ENCODE measurements at places on chromosomes 13 and 19. TPM values are rescaled to one million over a fixed set of nuclear protein-coding genes. Genes with fewer than 3 reads are reported as not detected.

AKAP8L gene
- 65.4 TPM for total RNA-seq

DZIP1 gene
- total RNA-seq, result 28.3 TPM

SSBP4 gene
- 50.1 TPM for total RNA-seq

ZNF256 gene
- total RNA-seq, result 12.1 TPM

ADAMTSL5 gene
- total RNA-seq, result 9.0 TPM

CAPN12 gene
- total RNA-seq, result 0.31 TPM

KLK15 gene
- total RNA-seq, result not detected

OR10H4 gene
- total RNA-seq, result not detected

FUT1 gene
- 1.1 TPM for total RNA-seq

CLC gene
- total RNA-seq, result not detected

CHST8 gene
- 0.41 TPM for total RNA-seq

IGSF23 gene
- total RNA-seq, result not detected

ZNF492 gene
- total RNA-seq, result 1.6 TPM

NUDT15 gene
- total RNA-seq, result 9.6 TPM

RNF225 gene
- total RNA-seq, result not detected

VSTM2B gene
- not detected for total RNA-seq

FCER2 gene
- total RNA-seq, result not detected

KRTDAP gene
- total RNA-seq, result 9.6 TPM

RASGRP4 gene
- total RNA-seq, result 0.41 TPM

METTL21C gene
- total RNA-seq, result 8.9 TPM
